Stimulated activated CD4-positive, alpha-beta T cell treated with anti-CD3 and anti-CD28 coated beads, TNF-alpha, amount 100 ng/mL, for 48 hours (primary cell): ENCODE measurements at places on chromosomes 6 and 20.

DNA sequence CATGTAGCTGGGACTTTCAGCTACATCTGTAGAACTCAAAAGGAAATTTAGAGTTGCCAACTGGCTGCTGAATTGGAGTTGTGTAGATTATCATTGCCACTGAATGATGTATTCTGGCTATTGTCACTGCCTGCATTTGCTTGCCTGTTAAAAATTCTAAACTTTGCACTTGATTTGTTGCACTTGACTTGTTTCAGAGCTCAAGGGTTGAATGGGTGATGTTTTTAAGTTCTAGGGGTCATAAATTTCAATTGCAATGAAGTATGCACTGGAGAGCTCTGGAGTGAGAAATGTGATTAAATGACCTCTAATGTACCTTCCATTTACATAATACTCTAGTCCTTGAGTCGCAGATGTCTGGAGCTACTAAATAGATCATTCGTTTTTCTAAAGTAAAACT lies 102.4 kb downstream of the TNFRSF21 start:
- DNase-seq = no peak

DNA sequence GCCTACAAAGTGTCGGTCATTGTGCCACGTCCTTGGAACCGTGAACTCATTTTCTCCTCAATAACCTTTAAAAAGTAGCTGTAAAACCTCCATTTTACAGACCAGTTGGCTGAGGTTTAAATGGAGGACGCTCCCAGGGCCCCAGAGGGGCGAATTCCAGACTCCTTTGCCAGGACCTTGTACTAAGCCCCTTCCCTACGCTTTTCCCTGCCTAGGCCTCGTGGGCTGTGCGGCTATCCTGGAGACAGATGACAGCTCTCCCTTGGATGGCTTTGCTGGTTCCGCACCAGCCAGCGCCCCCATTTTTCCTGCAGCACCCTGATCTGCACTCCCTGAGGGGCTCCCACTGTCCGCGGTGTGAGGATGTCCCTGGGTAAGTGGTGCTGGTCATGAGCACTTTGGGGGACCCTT lies 12.1 kb upstream of the SNHG17 start:
- no peak for DNase-seq

DNA sequence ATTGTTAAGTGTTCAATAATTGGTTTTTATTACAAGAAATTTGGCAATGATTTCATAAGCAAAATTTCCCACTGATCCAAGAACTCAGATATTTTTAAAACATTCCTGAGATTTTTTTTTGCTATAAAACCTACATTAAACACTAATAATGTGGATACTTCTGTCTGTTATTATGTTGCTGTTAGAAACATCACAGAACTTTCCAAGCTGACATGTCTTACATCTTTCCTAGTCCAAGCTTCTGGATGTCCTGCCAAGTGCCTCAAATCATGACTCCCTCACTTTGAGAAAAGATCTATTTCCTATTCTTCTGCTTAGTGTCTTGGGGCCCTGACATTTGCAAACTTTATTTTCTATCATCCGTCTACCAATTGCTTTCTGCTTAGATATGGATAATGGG lies 110.8 kb downstream of the RFPL4B start:
- no peak for DNase-seq

- peak; percentile 50 for DNase-seq
These were observed 275.8 kb upstream of the PRDM1 start for GRCh38 chr6:105810105-105810921.

DNA sequence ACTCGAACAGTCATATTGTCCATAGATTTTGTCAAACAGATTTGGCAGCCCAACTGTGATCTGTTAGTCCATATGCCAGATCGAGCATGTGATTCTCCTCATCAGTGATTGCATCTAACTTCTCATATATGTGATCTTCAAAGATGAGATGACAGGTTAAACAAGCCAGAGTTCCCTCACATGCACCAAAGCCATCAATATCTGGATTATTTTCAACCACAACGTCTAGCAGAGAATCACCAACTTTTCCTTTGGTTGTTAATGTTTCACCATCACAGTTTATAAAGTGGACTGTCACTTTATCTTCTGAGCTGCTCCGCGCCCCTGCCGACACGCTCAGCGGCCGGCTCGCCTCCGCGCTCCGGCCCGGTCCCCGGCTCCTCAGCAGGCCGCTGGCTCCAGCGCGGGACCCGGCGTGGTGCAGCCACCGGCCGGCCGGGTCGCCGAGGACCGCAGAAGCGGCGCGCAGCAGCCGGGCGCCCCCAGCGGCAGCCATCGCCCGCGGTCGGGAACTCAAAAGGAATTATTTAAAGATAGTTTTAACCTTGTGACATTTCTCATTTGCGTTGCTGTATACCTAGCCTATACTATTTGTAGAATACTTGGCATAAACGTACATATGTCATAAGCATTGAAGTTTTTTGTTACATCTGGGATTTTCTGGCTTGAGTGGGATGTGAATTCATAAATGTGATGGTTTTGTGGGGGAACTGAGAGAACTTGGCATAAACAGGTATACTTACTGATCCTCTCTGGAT lies 40.1 kb upstream of the DYNLRB1 start:
- DNase-seq = no peak

GRCh38 chr6:85641897-85642773 lies 551 bp downstream of the SYNCRIP start:
- DNase-seq = peak; percentile 15

- DNase-seq = no peak
These were observed 8.7 kb upstream of the RPP40 start for GRCh38 chr6:5012519-5012918.

GRCh38 chr6:49264496-49264895 lies 198.6 kb downstream of the MMUT start:
- no peak for DNase-seq

GRCh38 chr20:53329781-53330180 lies 263.9 kb downstream of the ZNF217 start:
- DNase-seq = no peak

DNA sequence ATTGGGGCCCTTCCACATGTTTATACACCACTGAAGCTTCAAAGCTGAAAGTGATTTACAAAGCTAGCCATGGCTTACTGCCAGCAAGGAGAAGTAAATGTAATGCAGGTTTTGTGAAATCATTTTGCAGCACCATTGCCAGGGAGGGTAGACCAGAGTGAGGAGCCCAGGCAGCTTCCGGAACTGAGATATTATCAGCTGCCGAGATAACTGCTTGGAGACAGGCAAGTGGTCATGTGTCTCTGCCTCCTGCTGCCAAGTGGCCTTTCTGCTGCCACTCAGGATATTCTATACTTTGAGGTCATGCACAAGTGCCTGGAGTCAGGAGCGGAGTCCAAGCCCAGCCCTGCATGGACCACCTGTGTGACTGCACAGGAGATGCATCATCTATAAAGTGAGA lies 160.2 kb downstream of the SYNDIG1 start:
- no peak for DNase-seq

DNA sequence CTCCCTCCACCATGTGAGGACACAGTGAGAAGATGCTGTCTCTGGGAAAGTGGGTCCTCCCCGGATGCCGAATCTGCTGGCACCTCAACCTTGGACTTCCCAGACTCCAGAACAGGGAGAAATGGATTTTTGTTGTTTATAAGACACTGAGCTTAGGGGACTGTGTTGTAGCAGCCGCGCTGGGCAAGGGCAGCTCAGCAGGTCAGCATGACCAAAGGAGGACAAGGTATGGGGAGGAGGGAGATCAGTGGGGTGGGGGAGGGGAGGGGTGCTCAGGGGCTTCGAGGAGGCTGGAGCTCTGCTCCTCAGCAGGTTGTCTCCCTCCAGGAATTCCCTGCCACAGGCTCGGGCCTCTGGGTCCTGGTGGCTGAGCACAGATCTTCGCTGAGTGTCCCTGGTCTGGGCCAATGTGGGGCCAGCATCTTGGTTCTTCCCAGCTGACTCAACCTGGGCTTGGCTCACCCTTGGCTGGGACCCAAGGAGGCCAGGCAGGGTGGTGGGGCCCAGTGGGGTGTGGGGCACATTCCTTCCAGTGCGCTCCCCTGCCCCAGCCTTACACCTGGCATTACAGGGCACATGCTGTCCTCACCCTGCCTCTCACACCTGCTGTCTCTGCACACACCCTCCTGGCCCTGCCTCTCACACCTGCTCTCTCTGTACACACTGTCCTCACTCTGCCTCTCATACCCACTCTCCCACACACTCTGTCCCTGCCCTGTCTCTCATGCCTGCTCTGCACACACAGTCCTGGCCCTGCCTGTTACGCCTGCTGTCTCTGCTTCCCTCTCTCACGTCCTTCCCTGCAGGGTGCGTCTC lies 107.3 kb downstream of the SYCP2 start:
- DNase-seq = no peak

GRCh38 chr6:27441001-27441400 lies 31.9 kb downstream of the ZNF184 start:
- DNase-seq = no peak

DNA sequence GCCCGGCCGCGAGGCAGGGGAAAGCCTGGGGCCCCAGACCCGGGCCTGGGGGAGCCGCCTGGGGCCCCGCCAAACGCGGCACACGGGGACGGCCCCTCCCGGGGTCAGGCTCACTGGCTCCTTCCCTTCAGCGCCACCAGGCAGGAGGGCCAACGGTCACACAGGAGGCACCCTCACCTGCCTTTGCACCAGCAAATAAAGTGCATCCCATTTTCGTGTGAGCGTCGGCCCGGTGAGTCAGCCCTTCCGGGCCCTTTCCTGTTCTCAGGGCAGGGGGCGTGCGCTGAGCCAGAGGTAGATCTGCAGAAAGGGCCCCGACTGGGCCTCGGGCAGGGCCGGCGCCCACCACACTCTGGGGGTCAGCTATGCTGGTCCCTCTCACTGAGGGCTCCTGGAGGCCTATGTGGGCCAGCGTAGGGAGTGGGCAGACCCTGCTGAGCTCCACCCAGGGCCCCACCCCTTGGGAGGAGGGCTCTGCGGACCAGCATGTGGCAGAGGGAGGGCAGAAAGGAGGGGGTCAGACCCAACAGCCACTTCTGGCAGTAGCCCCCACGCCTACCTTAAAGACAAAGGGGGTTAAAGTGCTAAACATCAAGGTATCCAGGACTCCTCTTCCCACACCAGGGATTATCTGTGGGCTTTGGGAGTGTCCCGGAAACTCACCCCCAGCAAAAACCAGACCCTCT lies 931 bp upstream of the UCKL1 start:
- DNase-seq = peak; percentile 51

GRCh38 chr6:154234019-154234772 lies 122.4 kb downstream of the IPCEF1 start:
- no peak for DNase-seq

GRCh38 chr6:148367411-148368024 lies 24.9 kb downstream of the SASH1 start:
- no peak for DNase-seq

DNA sequence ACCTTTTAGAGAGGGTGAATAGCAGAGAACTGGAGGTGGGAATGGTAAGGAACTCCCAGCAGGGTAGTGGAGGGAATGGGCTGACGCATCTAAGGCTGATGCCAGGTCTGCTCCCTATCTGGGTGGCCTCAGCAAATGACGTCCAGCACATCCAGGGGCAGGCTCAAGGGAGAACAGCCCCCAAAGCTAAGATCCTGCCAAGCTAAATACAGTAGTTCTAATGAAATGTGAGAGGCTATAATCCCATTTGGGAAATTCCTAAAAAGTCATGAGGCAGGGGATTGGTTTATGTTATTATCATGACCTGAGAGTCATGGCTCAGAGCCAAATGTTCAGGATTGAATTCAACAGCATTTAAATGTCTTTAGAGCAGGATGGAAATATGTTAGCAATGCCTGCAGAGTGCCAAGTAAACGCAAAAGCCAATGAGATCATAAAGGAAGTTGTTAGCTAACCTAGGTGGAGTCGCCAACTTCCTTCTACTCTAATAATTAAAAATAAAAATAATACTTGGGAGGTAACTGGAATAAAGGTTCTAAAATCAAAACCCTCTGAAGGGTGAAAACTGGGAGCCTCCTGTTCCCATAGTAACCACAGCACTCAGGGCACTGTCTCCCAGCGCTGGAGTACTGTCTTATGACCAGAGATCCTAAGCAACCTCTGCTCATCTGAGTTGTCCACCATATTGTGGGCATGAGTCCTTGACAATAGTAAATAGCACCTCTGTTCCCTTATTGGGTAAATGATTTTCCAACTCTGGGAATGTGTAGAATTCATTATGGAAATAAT lies 34.8 kb downstream of the IYD start:
- DNase-seq = no peak

GRCh38 chr6:68317366-68317765 lies 317.7 kb upstream of the ADGRB3 start:
- DNase-seq = no peak

- no peak for DNase-seq
These were observed 14.8 kb downstream of the IGF2R start for GRCh38 chr6:159983641-159984080.

DNA sequence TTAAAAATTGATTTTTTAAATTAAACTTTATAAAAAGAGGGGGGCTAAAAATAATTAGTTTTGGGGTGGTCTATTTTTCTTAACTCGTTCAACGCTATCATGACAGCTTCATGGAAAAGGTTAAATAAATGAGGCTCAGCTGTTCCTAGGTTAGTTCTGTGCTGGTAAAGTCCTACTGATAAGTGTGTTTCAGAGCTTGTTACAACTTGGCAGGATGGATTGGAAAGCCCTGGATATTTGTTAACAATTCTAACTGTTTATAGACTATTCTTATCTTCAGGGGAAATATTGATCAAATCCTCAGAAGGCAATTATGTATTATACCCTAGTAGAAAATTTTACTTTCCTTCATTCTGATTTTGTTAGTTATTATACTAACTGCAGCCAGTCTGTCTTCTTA lies 50.4 kb downstream of the IL22RA2 start:
- DNase-seq = no peak

DNA sequence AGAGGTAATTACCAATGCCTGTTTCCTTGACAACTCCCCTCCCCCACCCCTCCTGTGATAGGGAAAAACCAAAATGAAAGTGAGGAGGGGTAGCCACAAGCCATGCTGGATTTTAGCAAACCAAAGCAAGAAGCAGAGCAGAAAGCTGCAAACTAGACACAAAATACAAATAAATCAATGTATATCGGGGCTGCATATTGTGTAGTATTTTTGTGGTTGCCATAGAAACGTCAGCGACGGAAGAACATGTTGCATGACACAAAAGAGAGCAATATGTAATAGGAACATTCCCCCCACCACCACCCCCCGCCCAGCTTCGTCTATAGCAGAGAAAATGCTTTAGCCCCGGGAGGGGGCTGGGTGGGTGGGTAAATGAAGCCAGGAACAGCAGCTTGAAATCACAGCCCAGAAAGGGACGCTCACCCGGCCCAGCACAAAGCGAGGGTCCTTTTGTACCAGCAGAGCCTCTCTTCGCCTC lies 548 bp downstream of the AGPAT4 start:
- DNase-seq = no peak

DNA sequence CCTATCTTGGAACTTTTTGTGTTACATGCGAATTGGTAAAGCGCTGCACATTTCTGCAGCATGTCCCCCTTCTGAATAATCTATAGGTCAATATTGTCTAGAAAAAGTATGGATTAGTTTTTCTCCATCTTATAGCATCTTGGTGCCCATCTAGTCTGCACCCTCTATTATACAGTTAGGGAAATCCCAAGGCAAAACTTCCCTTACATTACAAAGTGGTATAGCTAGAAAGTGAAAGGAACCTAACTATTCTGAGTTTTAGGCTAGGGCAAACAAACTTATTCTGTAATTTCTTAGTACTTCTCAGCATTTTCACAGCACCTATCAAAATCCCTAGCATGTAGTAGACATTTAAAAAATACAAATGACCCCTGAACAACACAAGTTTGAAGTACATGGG lies 133.5 kb upstream of the CCDC28A start:
- no peak for DNase-seq

GRCh38 chr20:5548902-5549599 lies 201.2 kb upstream of the SHLD1 start:
- DNase-seq = no peak
